ENCODE measurements at places on chromosomes 16 and 17.

- peak; percentile 59 for DNase-seq
Observed at GRCh38 chr16:46857368-46857945, 26.5 kb upstream of the C16orf87 start.

- peak; percentile 40 for DNase-seq
Observed at GRCh38 chr17:17205368-17206123, 587 bp downstream of the PLD6 start.

GRCh38 chr17:43803758-43804157 is 23.5 kb downstream of the CFAP97D1 start:
- DNase-seq, result peak; percentile 71

DNA sequence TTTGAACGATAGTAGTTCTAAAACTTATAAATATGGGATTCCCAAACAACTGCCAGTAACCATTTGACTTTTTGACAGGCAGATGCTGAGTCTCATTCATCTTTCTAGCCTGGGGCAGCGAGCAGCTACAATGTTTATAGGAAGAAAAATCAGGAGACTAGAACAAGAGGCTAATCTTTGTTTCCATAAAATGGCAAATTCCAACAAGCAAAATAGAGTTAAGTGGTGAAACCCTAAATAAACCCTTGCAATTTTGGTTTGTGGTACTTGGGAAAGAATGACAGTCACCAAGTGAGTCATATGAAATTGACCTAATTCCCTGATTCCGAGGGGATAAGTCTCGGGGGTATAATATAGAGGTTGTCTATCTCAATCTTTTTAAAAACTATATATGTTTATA is 27.3 kb upstream of the HS3ST2 start:
- no peak for DNase-seq

DNA sequence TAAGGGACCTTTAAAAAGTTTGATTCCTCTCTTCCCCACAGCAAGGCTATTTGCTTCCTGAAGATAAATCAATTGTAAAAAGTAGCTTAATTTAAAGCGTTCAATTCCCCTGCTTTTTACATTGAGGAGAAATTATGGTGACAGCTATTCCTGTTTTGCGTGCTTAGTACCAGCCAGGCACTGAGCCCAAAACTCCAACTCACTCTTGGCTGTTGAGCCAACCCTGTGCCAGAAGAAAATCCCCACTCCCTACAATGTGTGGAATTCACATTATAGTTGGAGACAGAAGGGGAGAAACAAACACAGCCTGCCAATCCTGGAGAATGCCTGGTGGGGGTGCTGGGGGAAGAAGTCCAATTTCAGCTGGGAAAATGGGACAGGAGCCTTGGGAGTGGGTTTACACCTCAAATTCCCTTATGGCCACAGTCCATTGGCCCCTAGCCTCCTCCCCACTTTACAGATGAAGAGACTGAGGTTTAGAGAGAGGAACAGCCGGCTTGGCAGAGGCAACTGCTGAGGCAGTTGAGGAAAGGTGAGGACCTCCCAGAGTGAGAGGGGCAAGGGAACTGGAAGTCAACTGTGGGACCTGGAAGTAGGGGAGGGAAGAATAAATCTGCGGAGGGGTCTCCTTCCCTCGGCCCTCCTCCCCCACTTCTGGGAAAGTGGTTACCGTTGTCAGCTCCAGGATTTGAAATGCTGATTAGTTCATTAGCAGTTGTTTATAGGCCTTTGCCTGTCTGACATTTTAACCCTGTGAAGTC is 26.1 kb downstream of the CDH1 start:
- DNase-seq, result peak; percentile 87

DNA sequence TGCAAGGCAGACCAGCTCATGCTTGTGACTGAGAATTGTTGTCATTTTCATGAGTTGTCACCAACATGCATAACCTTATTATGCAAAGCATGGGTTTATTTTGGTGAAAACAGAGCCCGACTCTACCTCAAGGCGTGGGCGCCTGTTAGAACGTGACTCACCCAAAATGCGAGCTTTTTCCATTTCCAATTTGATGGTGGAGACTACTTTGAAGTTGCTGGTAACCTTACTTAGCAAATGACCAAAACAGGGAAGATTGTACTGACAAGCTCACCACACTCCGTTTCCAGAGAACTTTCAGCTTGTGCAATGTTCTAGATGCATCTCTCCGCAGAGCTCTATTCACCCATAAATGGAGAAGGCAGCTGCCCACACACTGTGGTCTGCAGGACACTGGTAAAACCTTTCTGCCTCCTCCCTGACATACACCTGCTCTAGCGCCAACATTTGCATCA is 284.5 kb downstream of the MAF start:
- DNase-seq, result no peak

GRCh38 chr17:30559656-30560055 is 82.4 kb downstream of the GOSR1 start:
- DNase-seq, result no peak

DNA sequence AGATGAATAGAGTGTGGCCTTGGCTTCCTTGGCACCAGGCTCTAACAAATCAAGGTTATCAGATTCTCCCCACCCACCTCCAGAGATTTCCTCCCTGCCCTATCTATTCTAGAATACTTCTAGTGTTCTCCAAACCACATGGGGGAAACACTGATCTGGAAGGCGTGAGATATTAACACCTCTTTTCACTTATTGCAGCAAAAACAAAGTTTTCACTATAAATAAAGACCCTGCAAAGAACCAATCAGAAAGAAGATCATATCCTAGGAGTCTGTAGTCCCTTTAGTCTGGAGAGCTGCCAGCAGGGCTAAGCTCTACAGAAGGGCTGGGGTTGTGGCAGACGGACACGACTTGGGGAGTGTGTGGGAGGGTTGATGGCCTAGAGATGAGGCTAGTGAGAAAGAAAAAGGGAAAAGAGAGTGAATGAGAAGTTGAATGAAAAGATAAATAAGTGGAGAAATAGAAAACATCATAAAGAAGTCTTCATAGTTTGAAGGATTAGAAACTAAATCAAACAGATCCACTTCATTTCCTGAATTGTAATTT is 8.6 kb upstream of the SKAP1 start:
- no peak for DNase-seq

DNA sequence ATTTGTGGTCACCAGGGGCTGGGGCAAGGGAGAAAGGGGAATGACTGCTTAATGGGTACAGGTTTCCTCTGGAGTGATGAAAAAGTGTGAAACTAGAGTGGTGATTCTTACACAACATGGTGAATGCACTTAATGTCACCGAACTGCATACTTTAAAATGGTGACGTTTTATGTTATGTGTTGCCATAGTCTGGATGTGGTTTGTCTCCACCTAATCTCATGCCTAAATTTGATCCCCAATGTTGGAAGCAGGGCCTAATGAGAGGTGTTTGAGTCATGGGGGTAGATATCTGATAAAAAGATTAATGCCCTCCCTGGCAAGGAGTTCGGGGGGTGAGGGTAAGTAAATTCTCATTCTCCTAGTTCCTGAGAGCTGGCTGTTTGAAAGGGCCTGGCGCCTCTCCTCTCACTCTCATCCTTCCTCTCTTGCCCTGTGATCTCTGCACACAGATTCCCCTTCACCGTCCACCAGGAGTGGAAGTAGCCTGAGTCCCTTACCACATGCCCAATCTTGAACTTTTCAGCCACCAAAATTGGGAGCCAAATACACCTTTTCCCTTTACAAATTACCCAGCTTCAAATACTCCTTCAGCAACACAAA is 15.3 kb downstream of the XPO6 start:
- DNase-seq, result no peak

DNA sequence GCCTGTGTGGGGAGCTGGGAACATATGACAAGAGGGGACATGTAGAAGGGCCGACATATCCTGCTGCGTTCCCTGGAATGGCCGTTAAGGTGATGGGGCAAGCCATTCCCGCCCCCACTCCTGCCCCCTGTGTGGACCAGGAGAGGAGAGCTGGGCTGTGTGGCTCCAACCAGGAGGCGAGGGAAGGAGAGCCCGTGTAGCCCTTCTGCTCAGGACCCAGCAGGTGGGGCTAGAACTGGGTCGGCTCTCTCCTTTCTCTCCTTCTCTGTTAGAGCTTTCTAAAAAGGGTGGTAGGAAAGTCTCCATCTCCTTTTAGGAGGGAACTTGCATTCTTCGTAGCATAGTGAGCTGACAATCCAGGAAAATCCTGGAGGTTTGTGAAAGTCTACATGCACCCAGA is 12.8 kb downstream of the SPHK1 start:
- DNase-seq, result no peak

GRCh38 chr16:48822431-48822830 is 212.5 kb upstream of the N4BP1 start:
- no peak for DNase-seq

DNA sequence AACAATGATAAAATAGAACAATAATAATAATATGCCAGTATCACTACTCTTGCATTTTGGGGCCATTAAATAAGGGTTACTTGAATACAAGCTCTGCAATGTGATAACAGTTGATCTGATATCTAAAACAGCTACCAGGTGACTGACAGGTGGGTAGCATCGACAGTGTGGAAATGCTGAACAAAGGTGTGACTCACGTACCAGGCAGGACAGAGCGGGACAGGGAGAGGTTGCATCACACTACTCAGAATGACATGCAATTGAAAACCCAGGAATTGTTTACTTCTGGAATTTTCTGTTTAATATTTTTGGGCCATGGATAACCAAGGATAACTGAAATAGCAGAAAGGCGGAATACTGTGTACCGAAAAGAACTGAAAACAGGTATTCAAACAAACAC is 15.8 kb upstream of the ZNF19 start:
- no peak for DNase-seq
